ENCODE measurements at places on chromosomes 12 and 14. TPM values are rescaled to one million over a fixed set of nuclear protein-coding genes. Genes with fewer than 3 reads are reported as not detected.

CPM gene
- 165 TPM for total RNA-seq

NTS gene
- total RNA-seq, result 0.32 TPM

ZFYVE1 gene
- total RNA-seq, result 21.6 TPM

TAS2R9 gene
- total RNA-seq, result not detected

DNA sequence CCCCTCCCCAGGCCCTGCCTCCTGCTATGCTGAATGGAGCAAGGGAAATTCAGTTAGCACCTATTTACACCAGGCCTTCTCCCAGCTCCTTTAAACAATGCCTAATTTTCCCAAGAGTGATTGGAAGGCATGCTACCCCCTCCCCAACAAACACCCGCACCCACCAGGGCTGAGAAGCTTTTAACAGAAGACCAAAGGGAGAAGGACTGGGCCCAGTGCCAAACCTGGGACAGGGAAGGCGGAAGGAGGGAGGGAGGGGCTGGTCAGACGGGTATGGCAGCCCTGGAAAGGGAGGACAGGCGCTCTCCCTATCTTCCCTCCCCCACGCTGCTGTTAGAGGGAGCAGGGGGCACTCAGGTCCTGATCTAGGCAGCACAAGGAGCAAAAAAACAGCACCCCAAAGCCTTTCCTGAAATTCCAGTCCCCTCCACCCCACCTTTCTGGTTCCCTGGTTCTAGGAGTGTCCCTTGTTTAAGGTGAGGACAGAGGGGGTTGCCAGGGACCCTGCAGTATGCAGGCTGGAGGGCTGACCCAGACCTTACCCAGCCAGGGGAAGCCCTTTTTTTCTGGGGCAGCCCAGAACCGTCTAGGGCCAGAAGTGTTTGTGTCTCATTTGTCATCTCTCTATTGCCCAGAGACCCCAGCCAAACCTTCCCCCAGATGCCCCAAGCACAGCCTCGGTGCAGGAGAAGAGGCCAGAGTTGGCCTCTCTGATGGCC, 2.4 kb upstream of the KRT8 start:
- peak overlapping the region; percentile 84 for H3K27ac ChIP-seq
- DNase-seq, result peak; percentile 85
- no peak overlapping the region for H3K4me3 ChIP-seq
- no peaks in the 10 kb centered on the region for H3K27me3 ChIP-seq
- H3K4me1 ChIP-seq, result peaks cover 8% of the 10 kb centered on the region

- H3K4me3 ChIP-seq, result no peak overlapping the region
- H3K36me3 ChIP-seq, result peaks cover 53% of the 10 kb centered on the region
- peaks cover 14% of the 10 kb centered on the region for H3K4me1 ChIP-seq
- H3K27me3 ChIP-seq, result no peaks in the 10 kb centered on the region
- no peak for DNase-seq
- no peak overlapping the region for H3K27ac ChIP-seq
Observed at GRCh38 chr12:113961921-113962710, 4.0 kb downstream of the RBM19 start.

- H3K4me1 ChIP-seq, result peaks cover 24% of the 10 kb centered on the region
- peak overlapping the region; percentile 72 for H3K4me3 ChIP-seq
- H3K36me3 ChIP-seq, result no peaks in the 10 kb centered on the region
- peak; percentile 76 for DNase-seq
- H3K27ac ChIP-seq, result peak overlapping the region; percentile 30
Observed at GRCh38 chr14:70640938-70641547, 673 bp upstream of the TTC9 start.

GRCh38 chr14:93462479-93462878, 31.7 kb downstream of the UNC79 start:
- no peak for DNase-seq
- H3K4me1 ChIP-seq, result no peaks in the 10 kb centered on the region
- no peaks in the 10 kb centered on the region for H3K36me3 ChIP-seq
- H3K4me3 ChIP-seq, result no peak overlapping the region
- H3K27ac ChIP-seq, result no peak overlapping the region
